NCI-H526 treated with DMSO at 0.1 percent for 48 hours (cell line): ENCODE measurements at places on chromosomes 13 and 19.
A peak's percentile ranks its signal among the peaks of the same experiment; 100 is the strongest.

DNA sequence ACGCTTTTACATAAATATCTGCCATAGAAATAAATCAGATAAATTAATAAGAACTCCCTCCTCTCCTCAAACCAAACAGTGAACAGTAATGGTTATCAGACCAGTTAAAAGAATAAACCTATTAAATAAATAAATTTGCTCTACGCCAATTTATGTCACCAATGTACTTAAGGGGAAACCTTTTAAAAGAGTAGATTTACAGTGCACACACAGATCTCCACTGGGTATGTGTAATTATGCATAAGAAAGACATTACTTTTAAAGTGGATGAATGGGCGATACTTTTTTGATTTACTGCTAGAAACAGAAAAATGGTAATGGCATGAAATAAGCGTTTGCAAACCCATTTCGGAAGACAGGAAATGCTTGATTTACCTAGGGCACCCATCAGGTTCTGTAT lies 34.9 kb upstream of the C19orf12 start:
- DNase-seq, result no peak

- DNase-seq, result no peak
These were observed 228.5 kb downstream of the ZIC5 start for GRCh38 chr13:99743094-99743493.

GRCh38 chr19:51407511-51408131 lies 9.8 kb downstream of the SIGLEC10 start:
- DNase-seq, result no peak

DNA sequence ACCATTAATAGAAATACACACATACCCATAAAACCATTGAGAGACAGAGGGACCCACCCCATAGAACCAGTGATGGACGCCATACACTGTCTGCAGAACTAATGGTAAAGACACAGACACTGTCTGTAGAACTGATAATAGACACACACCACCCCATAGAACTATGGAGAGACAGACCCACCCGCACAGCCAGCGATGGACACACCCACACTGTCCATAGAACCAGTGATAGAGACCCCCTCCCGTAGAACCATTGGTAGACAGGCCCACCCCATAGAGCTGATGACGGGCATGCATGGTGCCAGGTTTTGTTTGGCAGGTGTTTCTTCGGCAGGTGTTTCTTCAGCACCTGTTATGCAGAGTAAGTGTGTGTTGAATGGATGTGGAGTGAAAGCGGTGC lies 88.3 kb upstream of the TEX29 start:
- peak; percentile 19 for DNase-seq

- no peak for DNase-seq
These were observed 2.2 kb downstream of the BST2 start for GRCh38 chr19:17402982-17403855.
